ENCODE measurements at places on chromosomes 1 and 21.

GRCh38 chr1:157004327-157004726 is 41.2 kb downstream of the ARHGEF11 start:
- DNase-seq, result no peak

GRCh38 chr1:115555446-115555845 is 86.3 kb upstream of the VANGL1 start:
- DNase-seq, result no peak

GRCh38 chr1:118960026-118960561 is 28.0 kb downstream of the TBX15 start:
- DNase-seq, result no peak

DNA sequence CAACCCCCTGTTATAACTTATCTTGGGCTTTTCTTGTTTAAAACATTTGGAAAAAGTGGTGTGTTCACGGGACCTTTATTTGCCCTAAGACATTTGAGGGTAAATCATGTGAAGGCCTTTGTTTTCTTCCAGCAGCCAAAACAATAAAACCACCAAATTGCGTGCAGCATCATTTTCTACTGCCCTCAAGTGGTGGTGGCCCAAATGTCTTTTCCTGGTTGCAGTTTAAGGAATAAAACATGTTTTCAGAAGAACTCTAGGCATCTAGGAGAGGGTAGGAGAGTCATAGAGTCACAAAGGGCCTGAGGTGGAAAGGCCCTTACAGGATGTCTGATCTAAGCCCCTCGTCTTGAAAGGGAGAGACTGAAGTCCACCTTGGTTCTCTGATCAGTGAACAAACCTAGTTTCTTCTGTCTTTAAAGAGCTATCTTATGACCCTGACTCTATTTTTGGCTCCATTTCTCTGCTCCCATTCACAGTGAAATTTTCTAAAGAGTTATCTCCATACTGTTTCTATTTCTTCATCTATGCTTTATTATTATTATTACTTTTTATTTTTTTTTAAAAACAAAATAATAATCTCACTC is 16.0 kb upstream of the EPS15 start:
- no peak for DNase-seq

- no peak for DNase-seq
These were observed 29.3 kb downstream of the ZBTB8B start for GRCh38 chr1:32494196-32494595.

DNA sequence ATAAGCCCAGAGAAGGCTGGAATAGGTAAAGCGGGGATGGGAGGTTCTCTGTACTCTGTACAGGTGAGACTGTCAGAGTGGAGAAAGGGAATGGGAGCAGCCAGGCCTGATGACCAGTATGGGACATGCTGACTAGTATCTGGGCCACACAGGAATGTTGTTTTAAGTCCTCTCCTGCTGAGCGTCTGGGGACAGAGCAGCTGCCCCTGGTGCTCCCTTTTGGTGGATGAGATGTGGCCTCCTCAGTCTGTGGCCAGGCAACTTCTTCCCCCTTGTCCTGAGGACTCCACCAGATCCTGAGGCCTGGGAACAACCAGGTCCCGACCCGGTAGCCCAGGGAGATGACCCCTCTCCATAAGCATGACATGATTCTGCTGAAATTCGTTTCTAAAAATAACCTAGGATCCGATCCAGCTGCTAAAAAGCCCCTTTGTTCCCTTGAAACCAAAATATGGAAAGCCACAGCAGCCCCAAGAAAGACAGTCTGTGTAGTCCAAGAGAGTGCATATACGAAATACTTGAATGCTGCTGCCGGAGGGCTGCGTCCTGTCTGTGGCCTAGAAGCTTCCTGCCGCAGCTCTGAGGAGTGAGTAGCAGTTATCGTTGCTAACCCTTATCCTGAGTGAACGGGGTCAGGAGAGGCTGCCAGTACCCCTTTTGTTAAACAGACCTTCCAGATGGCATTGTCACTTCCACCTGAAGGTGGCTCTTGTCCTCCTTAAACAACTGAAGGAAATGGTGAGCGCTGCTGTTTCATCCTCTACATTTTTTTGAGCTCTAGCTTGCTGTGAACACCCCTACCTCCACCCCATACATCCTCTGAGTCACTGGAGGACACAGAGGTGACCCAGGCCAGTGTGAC is 47.1 kb downstream of the ATP2B4 start:
- DNase-seq, result peak; percentile 70

DNA sequence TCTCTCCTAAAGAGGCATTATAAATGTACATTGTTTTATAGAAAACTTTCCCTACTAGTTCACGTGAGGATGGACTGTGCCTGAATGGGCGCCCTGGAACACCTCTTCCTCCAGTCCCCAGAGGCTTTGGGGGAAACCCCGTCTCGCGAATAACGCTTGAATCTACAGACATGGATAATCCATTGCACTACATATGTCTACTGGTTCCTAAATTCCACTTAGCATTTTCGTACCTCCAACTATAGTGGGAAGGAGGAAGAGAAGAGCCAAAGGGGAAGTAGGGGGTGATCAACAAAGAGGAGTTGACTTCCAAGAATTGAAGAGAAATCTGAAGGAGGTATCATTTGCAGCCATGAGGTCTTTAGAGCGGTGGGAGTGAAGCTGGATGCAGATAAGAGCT is 11.1 kb downstream of the BARHL2 start:
- no peak for DNase-seq

DNA sequence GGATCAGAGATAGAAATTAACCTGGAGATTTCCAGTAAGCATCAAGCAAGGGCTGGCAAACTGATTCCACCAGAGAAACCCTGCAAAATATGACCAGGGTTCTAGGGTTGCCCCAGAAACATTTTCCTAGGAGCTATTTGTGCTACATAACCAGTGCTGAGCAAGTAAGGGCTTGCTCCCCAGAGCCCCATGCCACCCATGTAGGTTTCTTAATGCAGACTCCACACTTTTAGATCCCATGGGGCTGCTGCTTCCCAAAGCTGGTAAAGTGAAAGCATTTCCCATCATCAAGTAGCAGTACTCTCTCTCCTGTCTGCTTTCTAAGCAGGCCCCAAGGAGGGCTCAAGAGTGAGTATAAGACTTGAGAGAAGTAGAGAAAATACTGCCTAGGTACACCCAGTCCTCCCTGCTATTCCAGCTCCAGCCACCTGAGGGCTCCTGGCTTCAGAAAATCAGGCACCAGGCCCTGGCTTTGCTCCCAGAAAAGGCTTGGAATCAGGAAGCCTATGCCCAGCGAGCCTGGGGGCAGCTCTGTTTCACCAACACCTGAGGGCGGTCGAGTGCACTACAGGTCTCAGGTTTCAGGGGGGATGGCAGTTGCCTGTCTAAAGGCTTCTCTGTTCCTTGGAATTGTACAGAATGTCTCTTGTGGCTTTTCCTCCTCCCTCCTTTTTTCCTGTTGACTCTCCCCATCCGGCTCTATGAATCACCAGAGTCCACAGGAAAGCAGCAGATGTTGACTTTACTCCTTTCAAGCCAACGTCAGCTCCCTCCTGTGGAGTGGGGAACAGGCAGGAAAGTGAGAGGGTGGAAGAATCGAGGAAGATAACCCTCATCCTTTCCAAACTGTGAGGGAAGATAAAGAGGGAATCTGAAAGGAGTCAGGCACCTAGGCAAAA is 6.2 kb upstream of the ANKRD35 start:
- DNase-seq, result peak; percentile 74

DNA sequence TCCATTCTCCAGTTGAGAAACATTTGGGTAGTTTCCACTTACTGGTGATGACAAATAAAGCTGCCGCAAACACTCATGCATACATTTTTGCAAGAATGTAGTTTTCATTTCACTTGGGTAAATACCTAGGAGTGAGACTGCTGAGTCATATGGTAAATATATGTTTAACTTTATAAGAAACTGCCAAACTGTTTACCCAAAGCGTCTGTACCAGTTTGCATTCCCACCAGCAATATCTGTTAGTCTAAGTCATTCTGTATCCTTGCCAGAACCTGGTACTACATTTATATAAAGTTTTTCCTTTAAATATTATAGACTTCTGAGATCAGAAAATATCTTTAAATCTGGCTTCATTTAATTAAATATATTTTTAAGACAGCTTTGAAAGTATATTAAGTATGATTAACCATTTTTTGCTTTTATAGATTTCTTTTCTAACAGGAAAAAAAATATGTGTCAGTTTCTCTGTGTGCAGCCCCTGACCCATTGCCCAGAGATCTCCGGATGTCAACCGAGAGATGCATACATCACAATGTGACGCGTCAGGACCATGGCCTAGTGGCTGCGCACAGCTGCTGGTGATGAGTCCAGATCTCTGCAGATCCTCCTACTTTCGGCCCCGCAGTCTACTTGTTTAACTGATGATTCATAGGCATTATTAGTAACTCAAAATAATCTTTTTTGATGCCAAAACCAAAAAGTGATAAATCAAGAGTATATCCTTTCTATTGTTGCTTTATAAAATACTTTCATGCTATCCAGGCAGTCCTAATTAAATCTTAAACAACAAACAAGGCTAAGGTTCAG is 227.1 kb upstream of the MAP1LC3C start:
- DNase-seq, result no peak

DNA sequence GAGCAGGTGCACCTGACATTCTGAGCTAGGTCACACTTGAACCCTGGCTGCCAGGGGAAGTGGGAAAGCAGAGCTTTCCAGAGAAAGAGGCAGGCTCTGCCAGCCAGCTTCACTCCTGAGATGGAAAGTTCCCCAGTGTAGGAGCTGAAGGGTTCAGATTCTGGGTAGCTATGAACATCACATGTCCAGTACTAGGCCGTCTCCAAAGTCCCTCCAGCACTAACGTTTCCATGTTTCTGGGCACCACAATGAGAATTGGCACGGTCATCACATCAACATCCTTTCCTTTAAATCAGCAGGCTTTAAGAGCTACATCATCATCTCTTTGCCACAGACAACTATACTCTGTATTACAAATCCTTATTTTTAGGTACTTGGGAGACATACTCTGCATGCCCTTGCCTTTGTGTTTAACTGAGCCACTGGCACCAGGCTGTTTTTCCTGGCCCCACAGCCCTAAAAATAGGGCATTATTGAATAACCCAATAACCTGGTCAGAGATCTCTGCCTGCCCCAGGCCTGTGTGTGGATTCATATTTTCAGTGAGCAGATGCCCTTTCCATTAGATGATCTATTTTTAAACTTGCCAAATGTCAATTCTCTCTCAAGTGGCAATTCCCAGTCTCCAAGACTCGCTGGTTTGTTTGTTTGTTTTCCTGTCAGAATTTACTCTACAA is 35.4 kb upstream of the USP24 start:
- no peak for DNase-seq

DNA sequence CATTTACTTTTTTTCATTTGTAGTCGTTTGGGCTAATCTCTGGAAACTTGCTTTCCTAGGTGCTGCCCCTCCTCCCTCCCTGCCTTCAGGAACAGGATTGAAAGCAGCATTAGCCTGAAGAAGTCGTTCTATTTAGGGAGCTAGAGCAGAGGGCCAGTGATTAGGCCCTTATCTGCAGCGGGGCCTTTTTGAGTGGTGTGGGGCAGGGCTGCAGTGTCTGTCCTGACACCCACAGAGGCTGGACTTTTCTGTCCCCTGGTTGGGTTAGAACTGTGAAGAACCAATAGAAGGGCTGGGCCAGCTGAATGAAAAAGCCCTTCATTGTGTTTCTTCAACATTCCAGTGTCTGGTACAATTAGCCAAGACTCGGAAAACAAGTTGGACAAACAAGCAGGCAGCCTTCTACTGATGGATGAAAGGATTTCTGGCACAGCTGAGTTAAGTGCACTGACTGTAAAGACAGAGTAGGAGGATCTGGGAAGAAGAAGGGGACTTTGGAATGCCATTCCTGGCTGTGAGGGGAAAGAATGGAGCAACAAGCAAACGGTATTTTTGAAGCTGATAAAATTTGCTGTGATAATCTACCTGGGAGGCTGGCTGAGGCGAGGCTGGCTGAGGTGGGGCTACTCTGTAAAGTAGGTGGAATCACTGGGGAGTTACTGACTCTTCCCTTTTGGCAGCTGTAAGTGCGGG is 9.7 kb downstream of the MACF1 start:
- no peak for DNase-seq

GRCh38 chr1:45012639-45013278 is 705 bp downstream of the UROD start:
- peak; percentile 78 for DNase-seq

- DNase-seq, result no peak
These were observed 216.8 kb downstream of the TOMM20 start for GRCh38 chr1:234911787-234912186.

- no peak for DNase-seq
These were observed 41.0 kb downstream of the RXRG start for GRCh38 chr1:165403835-165404482.

- no peak for DNase-seq
These were observed 9.9 kb upstream of the RIPK4 start for GRCh38 chr21:41776778-41777177.
